ENCODE measurements at places on chromosomes 3 and 15.

GRCh38 chr3:19945969-19946831, 697 bp upstream of the RAB5A start:
- no peak for DNase-seq

GRCh38 chr15:101617390-101617965, 34.7 kb downstream of the TM2D3 start:
- DNase-seq, result no peak

GRCh38 chr3:129469026-129469425, 29.0 kb downstream of the IFT122 start:
- no peak for DNase-seq

- no peak for DNase-seq
Observed at GRCh38 chr3:135412475-135412874, 553.1 kb upstream of the PPP2R3A start.

- DNase-seq, result no peak
Observed at GRCh38 chr15:66942649-66943390, 122.6 kb upstream of the SMAD3 start.

DNA sequence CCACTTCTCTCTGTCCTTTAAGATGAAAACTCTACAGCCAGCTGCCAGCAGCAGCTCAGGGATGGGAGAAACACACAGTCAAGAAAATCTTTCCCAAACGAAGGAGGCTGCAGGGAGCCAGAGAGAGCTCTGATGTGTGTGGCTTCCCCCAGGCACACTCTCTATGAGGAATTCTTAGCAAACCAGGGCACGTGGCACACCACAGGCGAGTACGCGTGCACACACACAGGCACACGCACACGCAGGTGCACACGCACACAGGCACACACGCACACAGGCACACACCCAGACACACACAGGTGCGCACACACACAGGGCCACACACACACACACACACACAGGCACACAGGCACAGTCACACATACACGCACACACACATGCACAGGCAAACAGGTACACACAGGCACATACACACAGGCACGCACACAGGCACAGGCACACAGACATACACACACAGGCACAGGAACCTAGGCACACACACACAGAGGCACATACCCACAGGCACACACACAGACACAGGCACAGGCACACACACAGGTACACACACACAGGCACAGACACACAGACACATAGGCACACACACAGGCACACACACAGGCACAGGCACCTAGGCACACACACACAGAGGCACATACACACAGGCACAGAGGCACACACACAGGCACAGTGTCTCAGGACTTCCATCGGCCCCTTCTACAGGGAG, 91.5 kb upstream of the ATP2B2 start:
- peak; percentile 61 for DNase-seq

DNA sequence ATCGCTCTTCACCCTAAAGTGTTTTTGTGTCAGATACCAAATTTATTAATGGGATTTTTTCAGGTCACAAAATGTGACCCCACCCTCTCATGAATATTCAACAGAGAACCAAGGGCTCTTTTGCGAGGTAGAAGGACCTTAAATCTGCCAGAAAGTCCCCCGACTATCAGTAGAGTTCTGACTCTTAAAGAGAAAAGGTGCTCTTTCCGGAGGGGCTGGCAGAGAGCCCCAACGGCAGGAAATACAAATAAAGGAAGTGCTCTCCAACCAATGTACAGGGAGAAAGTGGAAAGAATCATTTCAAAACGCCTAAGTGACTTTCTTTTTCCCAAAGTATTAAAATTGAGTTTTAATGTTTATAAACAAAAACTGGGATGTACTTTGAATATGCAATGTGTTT, 517.2 kb downstream of the FOXP1 start:
- DNase-seq, result no peak

GRCh38 chr15:45862034-45862433, 227.2 kb downstream of the SQOR start:
- DNase-seq, result no peak

GRCh38 chr3:171187706-171188290, 161.3 kb upstream of the SLC2A2 start:
- no peak for DNase-seq

- DNase-seq, result peak; percentile 12
Observed at GRCh38 chr3:43733459-43734384, 43.0 kb downstream of the ABHD5 start.

DNA sequence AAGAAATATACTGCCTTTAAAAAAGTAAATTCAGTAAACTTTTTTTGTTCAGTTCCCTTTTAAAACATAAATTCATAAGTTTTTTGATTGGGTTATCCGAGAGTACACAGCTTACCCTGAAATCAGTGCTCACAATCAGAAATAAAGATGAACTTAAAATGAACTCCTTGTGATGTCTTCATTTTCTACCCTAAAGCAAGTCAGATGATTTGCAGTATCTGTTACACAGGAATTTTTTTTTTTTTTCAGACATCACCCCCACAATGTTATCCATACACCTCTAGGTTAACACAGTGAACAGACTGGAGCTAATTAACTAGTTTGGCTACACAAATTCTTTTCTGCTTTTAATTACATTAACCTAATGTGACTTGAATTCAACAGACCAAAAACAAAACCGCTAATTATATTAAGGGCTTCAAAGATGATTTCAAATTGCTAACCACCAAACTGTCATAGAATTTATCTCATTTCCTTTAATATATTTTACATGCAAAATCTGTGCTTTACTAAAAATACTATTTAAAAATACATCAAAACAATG, 1042.0 kb downstream of the ROBO1 start:
- DNase-seq, result no peak

DNA sequence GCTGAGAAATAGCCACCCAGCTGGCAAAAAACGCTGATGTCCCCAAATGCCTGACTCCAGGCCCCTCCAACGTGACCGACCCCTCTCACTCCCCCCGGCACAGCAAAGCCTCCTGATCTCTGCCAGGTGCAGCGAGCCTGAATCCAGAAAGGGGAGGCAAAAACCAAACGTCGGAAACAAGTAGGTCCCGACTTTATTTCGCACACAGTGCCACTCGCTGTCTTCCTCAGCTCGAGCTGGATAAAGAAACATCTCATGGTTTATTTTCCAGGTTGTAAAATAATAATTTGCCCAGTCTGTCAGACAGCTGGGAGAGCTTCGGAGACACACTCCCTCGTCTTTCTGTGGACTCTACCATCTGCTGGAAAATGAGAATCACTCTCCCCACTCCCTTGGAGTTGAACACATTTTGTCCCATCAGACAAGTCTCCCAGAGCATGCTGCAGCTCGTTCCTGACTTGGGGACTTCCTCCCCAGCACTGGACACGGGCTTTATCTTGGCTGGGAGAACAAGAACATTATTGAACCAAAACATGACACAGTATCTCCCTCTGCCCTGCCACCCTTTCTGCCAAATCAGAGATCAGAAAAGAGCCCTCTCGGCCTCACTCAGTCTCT, 142.8 kb downstream of the NUP210 start:
- peak; percentile 33 for DNase-seq

DNA sequence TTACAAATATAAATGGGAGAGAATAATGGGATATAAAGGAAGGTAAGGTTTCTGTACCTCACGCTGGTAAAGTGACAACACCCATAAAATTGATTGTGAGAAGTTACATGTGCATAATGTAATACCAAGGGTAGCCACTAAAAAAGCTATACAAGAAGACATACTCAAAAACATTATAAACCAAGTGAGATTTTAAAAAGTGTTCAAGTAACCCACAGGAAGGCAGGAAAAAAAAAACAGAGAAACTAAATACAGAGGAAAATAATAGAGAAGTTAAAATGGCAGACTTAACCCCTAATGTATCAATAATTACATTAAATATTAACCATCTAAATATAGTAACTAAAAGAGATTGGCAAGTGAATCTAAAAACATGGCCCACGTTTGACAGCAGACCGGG, 76.3 kb downstream of the PCSK6 start:
- no peak for DNase-seq

- no peak for DNase-seq
Observed at GRCh38 chr3:45075821-45076625, 49.9 kb downstream of the CLEC3B start.

GRCh38 chr15:70504299-70504951, 258.9 kb downstream of the UACA start:
- DNase-seq, result no peak

- no peak for DNase-seq
Observed at GRCh38 chr15:77631745-77632533, 773 bp downstream of the LINGO1 start.

DNA sequence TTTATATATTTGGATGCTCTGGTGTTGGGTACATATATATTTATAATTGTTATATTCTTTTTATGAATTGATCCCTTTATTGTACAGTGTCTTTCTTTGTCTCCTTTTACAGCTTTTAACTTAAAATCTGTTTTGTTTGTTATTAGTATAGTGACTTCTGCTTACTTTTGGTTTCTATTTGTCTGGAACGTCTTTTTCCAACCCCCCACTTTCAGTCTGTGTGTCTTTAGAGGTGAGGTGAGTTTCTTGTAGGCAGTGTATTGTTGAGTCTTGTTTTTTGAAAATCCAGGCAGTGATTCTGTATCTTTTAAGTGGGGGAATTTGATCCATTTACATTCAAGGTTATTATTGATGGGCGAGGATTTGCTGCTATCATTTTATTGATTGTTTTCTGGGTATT, 62.0 kb downstream of the AP4E1 start:
- no peak for DNase-seq

GRCh38 chr3:172659246-172660002, 51.4 kb downstream of the NCEH1 start:
- no peak for DNase-seq

All from caudate nucleus (tissue), 63 donors.